ENCODE measurements at places on chromosomes 16 and 17.

DNA sequence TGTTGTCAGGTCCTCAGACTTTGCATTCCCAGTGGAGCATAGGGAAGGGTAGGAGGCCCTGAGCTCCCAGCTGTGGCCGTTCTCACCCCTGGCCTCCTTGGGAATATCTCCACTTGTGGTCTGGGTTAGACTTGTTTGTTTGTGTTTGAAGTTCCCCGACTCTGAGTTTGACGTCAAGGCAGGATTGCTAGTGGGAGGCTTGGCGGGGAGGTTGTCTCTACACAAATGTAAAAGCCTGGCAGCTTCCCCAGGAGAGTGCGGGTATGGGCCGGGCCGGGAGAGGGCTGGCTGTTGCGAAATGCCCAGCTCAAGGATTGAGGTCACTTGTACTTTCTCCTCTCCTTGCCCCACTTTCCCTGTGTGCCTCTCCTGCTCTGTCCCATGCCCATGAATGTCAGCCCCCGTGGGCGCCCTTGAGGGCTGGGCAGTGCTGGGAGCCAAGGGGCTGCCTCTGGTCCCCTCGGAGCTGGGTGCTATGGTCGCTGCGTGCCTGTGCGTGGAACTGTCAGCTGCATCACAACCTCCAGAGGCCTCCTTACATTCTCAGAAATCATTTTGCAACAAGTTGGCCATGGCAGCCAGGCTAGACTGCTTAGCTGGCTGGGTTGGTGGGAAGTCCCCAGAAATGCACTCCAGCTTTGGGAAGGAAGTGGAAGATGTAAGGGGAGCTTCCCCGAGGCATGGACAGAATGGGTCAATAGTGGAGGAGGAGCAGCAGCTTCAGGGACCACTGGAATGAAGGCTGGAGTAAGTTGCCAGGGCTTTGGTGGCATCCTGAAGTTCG is 84.3 kb downstream of the KSR1 start:
- DNase-seq = no peak

GRCh38 chr17:56762988-56763387 is 70.7 kb downstream of the C17orf67 start:
- DNase-seq = no peak

GRCh38 chr17:67227488-67227887 is 17.5 kb downstream of the HELZ start:
- DNase-seq = no peak

DNA sequence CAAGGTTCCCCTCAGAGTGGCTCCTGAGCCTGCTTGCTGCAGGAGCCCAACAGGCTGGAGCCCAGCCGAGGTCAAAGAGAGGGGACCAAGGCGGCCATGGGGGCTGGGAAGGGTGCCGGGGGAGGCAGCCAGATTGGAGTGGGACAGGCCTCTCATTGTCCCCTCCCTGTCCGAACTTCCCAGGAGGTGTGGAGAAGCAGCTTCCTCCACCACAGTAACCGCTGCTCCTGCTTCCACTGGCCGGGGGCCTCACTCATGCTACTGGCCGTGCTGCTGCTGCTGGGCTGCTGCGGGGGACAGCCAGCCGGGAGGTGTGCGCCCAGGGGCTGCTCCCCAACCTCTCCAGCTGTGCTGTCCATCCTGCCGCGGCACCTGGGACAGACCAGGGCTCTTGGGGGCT is 29.3 kb downstream of the TMEM94 start:
- DNase-seq = no peak

DNA sequence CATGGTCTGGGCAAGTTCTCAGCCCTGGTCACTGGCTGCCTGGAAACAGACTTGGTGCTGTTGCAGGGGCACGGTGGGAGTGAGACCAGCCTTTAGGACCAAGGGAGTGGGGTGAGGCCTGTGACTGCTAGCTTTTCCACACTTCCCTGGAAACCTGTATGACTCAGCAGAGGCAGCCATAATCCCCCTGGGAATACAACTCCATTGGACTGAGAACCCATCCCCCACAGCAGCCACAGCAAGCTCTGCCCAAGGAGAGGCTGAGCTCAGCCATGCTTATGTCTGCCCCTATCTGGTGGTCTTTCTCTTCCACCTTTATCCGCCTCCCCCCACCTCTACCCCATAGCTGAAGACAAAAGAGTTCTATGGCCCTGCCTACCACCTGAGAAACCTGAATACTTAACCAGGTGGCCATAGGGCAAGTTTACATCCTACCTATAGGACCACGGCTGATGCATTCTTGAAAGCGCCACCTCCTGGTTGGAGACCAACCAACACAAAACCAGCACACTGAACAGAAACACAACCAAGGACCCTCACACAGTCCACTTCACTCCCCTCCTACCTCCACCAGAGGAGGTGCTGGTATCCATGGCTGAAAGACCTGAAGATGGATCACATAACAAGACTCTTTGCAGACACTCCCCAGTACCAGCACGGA is 816.2 kb upstream of the SOX9 start:
- no peak for DNase-seq

DNA sequence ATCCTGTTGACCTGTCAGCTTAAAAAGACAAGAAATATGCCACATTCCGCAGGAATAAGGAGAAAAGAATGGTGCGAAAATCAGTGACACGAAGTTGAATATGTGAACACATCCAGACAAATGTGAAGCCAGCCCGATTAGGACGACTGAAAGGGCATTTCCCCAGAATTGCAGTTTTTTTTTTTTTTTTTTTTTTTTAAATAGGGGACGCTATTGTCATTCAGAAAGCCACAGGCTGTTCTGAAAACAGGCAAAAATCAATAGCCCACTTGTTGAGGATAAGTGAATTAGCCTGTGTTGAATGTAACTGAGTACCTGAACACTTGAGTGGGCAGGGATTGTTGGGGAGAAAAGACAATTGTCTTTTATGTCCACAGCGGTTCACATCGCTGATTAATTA is 507.1 kb downstream of the WWOX start:
- DNase-seq = no peak

- DNase-seq = no peak
These were observed 415 bp downstream of the ABCA5 start for GRCh38 chr17:69326377-69327059.

- no peak for DNase-seq
These were observed 74.9 kb downstream of the ZFHX3 start for GRCh38 chr16:72972878-72973571.

GRCh38 chr17:61399131-61400065 is at the start of gene TBX2:
Gene TBX2, plus strand, starts transcription at chr17:61399843. Its CDS starts 334 bp downstream, at chr17:61400177.
- DNase-seq = no peak

DNA sequence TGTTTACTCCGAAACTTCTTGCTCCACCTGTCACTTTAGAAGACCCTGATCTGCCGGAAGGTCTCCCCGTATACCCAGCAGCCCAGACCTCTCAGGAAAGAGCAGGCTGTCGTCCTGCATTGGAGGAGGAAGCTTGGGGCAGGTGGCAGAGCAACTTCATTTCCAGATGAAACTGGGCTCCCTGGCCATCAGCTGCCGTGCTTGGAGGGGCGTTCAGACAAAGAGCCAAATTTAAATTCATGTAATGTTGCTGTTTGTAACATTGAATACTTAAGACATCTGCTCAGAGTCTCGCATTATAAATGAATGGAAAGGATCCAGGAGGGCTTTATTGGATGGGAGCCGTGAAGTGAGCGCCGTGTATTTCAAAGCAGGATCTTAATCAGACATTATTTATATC is 628.5 kb downstream of the MAF start:
- no peak for DNase-seq

- DNase-seq = no peak
These were observed 20.3 kb downstream of the KIFC3 start for GRCh38 chr16:57781741-57782606.

- no peak for DNase-seq
These were observed 6.3 kb upstream of the RAB37 start for GRCh38 chr17:74730491-74731346.

DNA sequence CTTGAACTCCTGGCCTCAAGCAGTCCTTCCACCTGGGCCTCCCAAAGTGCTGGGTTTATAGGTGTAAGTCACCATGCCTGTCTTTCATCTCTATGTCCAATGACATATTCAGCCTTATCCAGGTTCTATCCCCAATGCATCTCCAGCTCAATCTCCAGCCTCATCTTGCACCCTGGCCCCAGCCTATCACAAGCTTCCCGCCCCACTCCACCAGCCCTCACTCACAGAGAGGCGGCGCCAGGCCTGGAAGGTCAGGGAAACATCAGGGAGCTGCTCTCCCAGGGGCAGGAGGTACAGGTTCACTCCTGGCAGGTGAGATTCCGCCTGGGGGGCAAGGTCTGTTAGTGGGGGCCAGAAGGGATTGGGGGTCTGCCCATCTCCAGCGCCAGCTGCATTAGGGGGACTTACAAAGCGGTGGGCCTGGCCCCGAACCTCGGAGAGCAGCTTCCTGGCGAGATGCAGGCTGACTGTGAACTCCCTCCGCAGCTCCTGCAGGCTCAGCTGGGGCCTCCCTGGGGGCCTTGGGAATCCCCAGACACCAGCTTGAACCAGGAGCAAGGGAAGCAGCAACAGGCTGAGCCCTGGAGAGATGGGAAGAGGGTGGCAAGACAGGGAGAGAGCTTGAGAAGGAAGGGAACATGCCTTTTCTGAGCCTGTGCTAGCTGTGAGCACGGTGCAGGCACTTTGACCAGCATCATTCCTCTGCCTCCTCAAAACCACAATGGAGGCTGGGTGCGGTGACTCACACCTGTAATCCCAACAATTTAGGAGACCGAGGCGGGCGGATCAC is 3.0 kb downstream of the IL27 start:
- peak; percentile 14 for DNase-seq

DNA sequence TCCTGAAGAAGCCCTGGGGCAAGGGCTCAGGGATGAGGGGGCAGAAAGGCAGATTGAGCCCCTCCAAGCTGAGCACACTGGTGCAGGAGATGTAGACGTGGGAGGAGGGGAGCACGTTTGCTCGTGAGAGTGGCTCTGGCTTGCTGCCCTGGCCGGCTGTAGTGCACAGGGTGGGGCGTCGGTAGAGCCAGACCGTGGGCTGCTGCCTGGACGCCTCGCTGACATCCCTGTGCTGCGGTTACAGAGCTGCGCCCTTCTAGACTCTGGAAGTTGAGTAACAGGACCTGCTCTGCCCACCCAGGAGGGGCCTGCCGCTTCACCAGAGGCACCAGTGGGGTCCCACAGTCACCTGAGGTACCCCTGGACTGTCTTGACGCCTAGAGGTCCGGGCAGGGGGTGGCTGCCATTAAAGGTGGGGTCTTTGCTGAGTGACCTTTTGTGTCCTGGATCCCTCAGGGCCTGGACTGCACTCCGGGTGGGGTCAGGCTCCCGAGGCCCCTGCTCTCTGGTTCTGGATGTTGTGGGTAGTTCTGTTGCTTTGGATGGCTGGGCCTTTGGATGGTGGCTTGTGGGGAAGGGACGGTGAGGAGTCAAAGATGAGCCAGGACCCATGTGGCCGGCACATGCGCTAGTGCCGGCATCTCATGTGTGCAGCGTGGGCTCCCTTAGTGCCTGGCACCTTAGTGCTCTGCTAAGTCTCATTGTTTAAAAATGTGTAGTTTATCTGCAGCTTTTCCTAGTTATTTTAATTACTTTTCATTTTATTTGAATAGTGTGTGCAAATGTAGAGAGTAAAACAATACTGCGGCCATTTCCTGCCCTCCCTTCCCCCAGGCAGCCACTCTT is 41.7 kb downstream of the PGS1 start:
- DNase-seq = no peak

GRCh38 chr17:62679866-62680377 is 52.5 kb downstream of the MRC2 start:
- no peak for DNase-seq

- DNase-seq = no peak
These were observed 17.1 kb upstream of the PHB1 start for GRCh38 chr17:49431743-49432142.

DNA sequence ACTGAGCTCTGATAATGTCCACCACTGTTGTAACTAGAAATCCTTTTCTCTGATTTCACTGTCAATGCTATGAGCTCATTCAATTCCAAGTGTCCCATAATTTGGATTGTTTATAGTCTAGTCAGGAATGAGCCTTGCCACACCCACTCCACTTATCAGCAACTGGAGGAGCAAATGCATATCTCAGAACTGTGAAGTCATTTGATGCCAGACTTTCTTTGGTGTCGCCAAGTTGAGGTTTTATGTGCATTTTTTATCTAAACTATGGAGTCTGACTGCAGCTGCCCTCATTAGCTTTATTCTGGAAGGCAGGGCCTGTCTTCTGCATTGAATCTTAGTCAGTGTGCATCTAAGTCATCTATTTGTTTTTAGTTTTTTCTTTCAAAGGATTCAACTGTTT is 361.3 kb downstream of the PMP22 start:
- no peak for DNase-seq

GRCh38 chr16:2752850-2753732 is 653 bp downstream of the SRRM2 start:
- DNase-seq = peak; percentile 87

- DNase-seq = no peak
These were observed 439 bp downstream of the TRIM25 start for GRCh38 chr17:56913353-56913866.

Data from GM10248 (cell line).